ENCODE measurements at places on chromosomes 1 and 21. TPM values are rescaled to one million over a fixed set of nuclear protein-coding genes. Genes with fewer than 3 reads are reported as not detected.

DNA sequence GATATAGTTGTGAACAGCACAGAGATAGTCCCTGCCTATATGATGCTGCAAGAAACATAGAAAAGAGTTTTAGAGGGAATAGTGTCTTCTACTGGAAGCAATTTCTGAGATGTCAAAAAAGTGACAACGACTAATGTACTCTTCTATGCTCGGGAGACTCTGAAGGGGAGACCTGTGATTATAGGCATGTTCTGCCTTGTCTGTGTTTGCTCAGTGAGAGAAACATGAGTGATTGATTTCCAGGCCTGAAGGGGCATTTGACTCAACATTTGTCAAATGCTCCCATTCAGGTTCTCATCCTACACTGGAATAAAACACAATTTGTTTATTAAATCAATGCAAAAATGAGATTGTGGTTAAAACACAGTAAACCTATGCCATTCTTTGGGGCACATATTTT is 131.8 kb downstream of the CTH start:
- no peak for DNase-seq

RUNX1 gene
- 56.3 TPM for total RNA-seq

GRCh38 chr21:44552136-44552535 is 831 bp upstream of the KRTAP10-2 start:
- DNase-seq: no peak

KIF17 gene
- not detected for total RNA-seq

ADORA3 gene
- 0.18 TPM for total RNA-seq

- no peak for DNase-seq
Measured at GRCh38 chr1:244065063-244065793, 14.1 kb downstream of the ZBTB18 start.

FLAD1 gene
- 35.1 TPM for total RNA-seq

DNA sequence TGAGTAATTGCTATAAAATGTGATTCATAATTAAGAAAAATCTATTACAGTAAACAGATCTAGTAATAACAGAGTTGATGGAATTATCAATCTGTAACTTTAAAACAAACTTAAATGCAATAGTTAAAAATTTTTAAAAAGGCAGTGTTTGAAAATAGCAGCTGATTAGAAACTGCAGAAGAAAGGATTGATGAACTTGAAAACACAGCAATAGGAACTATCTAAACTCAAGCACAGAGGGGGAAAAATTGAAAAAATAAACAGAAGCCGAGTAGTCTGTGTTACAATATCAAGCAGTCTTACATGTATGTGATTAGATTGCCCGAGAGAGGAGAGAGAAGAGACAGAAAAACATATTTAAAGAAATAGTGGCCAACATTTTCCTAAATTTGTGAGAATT is 569.0 kb upstream of the B3GALT2 start:
- DNase-seq: no peak

DNA sequence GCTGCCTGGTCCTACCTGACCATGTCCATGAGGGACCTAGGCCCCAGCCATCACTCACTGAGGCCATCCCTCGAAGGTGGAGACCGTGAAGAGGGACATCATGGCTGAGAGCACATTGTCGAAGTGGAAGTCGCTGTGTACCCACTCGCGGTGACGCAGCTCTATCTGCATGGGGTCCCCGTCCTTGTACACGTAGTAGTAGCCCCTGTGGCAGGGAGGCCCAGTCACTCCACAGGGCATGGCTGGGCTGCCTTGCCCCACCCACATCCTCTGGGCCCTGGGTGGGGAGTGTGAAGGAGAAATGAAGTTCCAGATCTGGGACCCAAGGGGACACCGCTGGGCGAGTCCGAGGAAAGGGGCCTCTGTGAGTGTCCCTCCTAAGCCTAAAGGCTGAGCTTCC is 38.4 kb upstream of the KIF21B start:
- no peak for DNase-seq

PIK3C2B gene
- 31.0 TPM for total RNA-seq

TNNI3K gene
- 0.43 TPM for total RNA-seq

S100A9 gene
- not detected for total RNA-seq

DNA sequence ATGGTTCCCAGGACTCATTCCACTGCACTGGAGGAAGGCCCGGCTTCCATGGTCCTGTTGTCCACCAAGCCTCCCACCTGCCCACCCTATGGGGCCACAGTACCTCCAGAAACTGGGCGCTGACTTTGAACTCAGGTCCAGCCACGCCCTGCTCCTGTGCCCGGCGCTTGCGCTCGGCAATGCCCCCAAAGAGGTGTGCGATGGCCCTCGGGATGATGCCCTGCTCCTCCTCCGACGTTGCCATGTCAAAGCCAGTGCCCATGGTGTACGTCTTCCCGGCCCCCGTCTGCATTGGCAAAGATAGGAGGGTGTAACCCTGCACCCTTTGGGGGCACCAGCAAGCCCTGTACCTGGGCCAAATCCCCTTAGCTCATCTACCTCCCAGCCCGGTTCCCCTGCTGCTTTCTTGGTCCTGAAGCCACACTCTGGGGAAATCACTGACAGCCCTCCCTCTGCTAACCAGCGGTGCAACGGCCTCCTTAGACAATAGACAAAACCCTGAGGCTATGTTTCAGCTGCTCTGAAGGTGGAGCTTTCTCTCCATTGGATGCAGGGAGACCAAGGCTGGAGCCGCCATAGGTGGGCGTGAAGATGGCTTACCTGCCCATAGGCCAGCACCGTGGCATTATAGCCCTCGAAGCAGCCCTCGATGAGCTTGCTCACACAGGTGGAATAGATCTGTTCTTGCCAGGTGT is 14.7 kb downstream of the KIF21B start:
- DNase-seq: no peak

DNA sequence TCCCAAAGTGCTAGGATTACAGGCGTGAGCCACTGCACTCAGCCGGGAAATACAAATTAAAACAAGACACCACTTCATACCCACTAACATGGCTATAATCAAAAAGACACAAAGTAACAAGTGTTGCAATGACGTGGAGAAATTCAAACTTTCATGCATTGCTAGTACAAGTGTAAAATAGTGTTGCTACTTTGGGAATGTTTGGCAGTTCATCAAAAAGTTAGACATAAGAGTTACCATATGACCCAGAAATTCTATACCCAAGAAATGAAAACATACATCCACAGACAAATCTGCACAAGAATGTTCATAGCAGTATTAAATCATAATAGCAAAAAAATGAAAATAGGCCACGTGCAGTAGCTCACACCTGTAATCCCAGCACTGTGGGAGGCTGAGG is 16.4 kb downstream of the FOXJ3 start:
- DNase-seq: no peak

GRCh38 chr1:3062616-3063378 is 6.2 kb upstream of the PRDM16 start:
- DNase-seq: no peak

VTCN1 gene
- total RNA-seq: not detected

DNA sequence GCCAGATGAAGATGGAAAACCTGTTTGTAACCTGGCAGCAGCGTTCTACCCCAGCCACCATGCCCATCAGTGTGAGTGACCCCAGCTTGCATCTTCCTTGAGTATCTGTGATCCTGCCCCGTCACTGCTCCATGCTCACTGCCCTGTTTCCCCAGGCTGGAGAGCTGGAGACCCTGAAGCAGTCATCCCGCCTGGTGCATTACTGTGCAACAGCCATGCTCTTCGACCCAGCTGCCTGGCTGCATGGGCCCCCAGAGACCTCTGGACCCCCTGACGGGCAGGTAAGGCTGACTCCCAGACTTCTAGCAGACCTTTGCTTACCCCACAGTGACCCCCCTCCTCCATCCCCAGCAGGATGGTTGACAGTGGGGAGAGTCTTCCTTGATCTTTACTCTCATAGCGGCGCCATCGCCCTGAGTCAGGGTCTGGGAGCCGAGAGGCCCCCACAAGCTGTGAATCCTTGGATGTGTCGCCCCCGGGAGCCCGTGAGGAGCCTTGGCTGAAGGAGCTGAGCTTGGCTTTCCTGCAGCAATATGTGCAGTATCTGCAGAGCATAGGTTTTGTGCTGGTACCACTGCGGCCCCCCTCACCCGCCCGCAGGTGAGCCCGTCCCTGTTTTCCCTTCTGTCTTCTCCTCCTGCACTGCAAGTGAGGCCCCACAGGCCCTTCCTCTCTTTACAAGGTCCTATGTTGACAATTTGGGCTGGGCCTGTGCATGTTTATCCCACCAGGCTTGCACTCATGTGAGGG is 10.4 kb downstream of the HYI start:
- no peak for DNase-seq

PARS2 gene
- total RNA-seq: 4.0 TPM

Data from activated CD4-positive, alpha-beta memory T cell treated with anti-CD3 and anti-CD28 coated beads, Interleukin-2, amount 10 ng/mL, durations not matched to agents 7 days and 5 days (primary cell).